Stimulated activated CD8-positive, alpha-beta memory T cell treated with anti-CD3 and anti-CD28 coated beads, Interleukin-7, amount 100 ng/mL, for 48 hours (primary cell): ENCODE measurements at places on chromosomes 2 and 18.

GRCh38 chr2:219497495-219498279 is 1.0 kb upstream of the GMPPA start:
- no peak for DNase-seq

GRCh38 chr2:131042148-131042775 is 51.0 kb downstream of the FAM168B start:
- DNase-seq = no peak

GRCh38 chr18:1394966-1395365 is 490.3 kb downstream of the ADCYAP1 start:
- no peak for DNase-seq

DNA sequence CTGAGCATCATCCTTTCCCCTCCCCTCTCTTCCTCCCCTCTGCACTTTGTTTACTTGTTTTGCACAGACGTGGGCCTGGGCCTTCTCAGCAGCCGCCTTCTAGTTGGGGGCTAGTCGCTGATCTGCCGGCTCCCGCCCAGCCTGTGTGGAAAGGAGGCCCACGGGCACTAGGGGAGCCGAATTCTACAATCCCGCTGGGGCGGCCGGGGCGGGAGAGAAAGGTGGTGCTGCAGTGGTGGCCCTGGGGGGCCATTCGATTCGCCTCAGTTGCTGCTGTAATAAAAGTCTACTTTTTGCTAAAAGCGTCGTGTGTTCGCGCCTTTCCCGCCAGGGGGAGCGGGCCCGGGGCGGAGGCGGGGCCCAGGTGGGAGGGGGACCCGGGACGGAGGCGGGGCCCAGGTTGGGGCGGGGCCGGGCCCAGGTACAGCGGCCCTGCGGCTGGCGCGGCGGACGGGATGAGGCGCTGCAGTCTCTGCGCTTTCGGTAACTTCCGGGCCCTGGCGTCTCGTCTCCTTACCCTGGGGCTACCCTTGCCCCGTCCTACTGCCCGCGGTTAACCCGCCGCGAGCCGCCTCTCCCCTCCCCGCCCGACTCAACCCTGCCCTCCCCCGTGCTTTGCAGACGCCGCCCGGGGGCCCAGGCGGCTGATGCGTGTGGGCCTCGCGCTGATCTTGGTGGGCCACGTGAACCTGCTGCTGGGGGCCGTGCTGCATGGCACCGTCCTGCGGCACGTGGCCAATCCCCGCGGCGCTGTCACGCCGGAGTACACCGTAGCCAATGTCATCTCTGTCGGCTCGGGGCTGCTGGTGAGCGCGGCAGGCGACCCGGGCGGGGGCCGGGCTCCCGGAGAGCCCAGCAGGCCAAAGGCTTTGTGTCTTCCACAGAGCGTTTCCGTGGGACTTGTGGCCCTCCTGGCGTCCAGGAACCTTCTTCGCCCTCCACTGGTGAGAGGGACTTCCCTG is at the start of gene KRTCAP3:
TSS of gene KRTCAP3 (plus strand) at position 424 of the 962 bp plus-strand sequence. CDS start at position 456, 32 bp downstream.
- no peak for DNase-seq

- DNase-seq = no peak
Measured at GRCh38 chr2:27559228-27559627, 23.6 kb upstream of the ZNF512 start.

DNA sequence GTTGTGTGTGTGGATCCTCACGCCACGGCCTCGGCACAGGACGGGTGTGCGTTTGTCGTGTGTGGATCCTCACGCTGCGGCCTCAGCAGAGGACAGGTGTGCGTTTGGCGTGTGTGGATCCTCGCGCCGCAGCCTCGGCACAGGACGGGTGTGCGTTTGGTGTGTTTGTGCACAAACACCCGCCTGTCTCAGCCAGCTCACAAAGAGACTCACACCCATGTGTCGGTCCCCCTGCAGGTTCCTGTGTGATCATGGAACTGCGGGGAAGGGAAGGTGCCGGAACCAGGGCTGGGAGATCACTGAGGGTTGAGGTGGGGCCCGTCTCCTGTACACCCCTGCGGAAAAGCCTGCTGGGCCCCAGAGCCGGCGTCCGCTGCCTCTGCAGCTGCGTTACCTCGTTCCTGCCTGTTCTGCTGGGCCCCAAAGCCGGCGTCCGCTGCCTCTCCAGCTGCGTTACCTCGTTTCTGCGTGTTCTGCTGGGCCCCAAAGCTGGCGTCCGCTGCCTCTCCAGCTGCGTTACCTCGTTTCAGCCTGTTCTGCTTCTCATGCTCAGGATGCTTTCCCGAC is 53.6 kb downstream of the CTDP1 start:
- DNase-seq = no peak

DNA sequence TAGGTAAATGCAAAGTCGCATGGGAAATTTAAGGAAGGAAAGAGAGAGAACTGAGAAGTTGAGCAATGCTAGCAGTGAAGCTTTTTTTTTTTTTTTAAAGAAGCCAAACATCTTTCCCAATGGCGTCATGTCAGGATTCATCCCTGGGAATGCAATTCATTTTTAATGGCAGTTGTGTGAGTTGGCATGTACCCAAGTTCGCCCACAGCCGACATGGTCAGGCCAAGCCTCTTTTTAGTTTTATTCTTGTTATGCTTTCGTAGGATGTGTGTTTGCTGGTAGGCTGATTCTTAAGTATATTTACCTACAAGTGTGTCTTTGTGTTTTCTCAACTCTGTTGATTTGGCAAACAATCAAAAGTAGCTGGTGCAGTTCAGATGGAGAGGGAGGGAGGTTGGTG is 127.6 kb upstream of the ITGA6 start:
- no peak for DNase-seq

- DNase-seq = no peak
Measured at GRCh38 chr2:212330263-212330662, 208.3 kb downstream of the ERBB4 start.

DNA sequence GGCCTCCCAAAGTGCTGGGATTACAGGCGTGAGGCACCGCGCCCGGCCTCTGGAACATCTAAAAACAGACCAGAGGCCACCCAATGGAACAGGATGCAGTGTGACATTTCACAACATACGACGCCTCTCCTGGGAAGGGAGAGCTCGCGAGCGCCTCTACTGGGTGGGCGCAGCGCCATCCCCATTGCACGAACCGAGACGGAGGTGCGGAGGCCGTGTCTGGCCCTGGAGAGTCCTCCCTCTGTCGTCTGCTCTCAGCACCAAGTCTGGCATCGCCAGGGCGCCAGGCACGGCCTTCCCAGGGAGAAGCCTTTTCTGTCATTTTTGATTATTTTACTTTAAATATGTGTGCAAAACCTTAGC is 9.4 kb upstream of the GBX2 start:
- DNase-seq = no peak

DNA sequence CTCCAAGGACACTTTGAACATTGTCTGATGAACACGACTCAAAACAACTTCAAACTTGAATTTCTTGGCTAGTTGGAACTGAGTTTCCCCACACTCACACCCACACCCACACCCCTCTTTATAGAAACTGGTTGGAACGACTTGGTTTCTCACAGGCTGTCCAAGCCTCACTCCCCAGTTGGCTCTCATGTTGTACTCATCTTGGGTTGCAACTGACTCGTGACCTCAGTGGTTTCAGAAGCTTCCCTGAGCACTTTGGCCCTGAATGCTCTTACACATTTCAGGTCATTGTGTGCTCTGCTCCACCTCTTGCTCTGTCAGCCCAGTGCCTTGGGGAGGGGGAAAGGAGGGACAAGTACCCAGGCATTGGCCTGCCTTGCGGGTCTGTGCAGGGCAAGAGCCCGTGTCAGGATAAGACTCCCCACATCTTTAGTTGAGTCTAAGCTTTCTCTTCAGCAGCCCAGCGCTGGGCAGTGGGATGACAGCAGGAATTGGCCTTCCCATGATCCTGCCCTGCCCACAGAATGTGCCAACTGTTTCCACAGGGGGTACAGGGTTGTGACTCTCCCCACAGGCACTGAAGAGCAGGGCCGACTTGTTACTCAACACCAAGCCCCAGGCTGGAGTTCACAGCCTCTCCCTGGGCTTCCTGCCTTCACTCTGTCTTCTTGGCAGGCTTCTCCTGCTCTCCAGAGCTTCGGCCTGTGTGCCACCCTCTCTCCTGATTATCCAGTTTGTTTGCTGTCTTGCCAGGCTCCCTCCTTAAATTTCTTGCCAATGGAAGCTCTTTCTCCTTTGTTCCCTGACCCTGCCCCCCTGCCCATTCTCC is 104.6 kb downstream of the RTN4 start:
- DNase-seq = no peak

GRCh38 chr2:195575016-195575415 is 82.0 kb upstream of the SLC39A10 start:
- no peak for DNase-seq

DNA sequence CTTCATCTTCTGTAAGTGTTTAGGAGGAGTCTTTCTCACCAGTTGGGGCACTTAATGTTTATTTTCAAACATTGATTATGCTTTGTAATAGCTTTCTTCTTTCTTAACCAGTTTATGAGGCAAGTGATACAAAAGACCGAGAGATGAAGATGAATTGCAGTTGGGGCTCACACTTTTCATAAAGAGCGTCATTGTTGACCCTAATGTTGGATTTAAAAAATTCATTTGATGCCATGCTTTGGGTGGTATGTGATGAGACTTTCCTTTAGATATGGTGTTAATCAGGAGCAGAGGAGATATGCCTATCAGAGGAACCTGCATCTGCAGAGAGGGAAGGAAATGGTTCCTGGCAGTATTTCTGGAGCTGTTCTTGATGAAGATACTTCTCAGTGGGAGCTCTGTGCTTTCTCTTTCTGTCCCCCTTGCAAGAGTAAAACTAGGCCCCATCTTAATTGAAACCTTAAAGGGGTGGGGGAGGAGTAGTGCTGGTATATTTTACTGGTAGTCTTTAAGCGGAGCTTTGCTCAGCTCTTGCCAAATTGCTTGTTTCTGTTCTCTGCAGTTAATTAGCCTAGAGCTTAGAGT is 2.3 kb downstream of the EML4 start:
- DNase-seq = no peak

DNA sequence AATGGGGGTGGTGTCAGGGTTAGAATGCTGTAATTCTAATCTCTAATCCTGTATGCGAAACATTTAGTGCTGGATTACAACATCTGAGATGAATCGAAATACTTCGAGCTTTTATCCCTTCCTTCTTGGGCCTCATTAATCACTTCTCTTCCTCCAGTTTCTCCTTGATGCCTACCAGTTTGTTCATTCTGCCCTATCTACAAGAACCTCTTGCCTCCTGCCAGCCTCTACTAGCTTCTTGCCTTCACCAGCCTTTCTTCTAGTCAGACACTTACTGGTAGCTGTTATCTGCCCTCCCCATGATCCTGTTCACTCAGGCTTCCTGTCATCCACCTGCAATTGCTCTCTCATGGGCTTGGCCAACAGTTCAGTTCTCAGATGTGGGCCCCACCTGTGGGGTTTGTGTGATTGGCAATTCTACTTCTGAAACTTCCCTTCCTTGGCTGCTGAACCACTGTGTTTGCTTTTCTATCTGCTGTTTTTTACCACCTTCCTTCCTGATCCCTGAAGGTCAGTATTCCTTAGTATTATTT is 15.4 kb upstream of the FARP2 start:
- DNase-seq = no peak

- DNase-seq = no peak
Measured at GRCh38 chr2:39845460-39846146, 66.5 kb upstream of the THUMPD2 start.

DNA sequence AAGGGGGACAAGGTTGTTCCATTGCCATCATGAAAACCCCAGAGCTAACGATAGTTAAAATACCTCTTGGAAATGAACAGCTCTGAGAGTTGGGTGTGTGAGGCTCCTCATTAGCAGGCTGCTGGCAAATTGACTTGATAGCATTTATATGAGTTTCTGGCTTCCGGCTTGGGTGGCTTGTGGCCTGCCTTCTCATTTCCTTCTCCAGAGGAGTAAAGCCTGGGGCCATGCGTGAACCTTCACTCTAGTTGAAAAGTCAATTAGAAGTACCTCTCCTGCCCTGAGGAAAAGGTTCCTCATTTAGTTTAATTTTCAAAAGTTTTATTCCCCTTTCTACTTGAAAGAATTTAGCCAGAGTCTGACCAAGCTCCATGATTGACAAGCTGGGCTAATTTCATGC is 67.1 kb downstream of the MGAT5 start:
- peak; percentile 13 for DNase-seq

DNA sequence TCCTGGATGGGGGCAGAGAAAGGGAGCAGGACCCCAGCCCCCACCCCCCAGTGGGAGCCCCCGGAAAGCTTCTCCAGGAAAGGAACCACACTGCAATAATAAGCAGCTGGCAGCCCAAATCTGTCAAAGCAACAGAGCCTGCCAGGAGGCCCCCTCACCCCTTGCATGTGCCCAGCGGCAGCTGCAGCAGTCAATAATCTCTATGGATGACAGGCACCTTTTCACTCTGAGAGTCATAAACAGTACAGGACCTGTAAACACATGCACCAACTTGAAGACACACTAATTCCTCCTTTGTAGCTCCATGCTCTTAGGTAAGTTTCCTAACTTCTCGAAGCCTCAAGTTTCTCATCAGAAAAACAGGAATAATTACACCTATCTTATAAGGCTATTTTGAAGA is 26.2 kb upstream of the KDM3A start:
- DNase-seq = no peak

DNA sequence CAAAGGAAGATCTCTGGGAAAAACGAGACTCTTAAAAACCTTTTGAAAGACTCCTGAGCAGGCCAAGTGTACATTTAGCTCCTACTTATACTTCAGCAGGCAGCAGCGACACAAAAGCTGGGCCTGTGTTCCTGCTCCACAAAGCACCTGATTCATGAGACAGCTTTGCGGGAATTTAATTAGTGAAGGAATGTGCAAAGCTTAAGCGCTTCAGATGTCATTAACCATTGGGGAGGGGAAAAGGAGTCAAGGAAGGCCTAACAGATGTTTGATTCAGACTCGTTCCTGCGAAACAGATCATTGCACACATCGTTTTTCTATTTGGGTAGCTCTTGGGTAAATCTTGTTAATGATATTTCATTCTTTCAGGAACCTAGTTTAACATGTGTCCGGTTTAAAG is 125.9 kb downstream of the MAIP1 start:
- DNase-seq = no peak

GRCh38 chr2:159879051-159879604 is 81.1 kb upstream of the CD302 start:
- DNase-seq = no peak

GRCh38 chr2:74387346-74387745 is 7.2 kb upstream of the DCTN1 start:
- DNase-seq = no peak

GRCh38 chr18:48167897-48168253 is 237.4 kb upstream of the SMAD2 start:
- DNase-seq = no peak

GRCh38 chr2:172427256-172427989 is at the start of gene ITGA6:
Gene ITGA6 (plus strand): TSS chr2:172427586.
- peak; percentile 58 for DNase-seq
